Activated CD8-positive, alpha-beta T cell treated with anti-CD3 and anti-CD28 coated beads, Interleukin-2, amount 10 ng/mL, durations not matched to agents 7 days and 5 days (primary cell): ENCODE measurements at places on chromosomes 6 and 20. TPM values are rescaled to one million over a fixed set of nuclear protein-coding genes. Genes with fewer than 3 reads are reported as not detected.
A peak's percentile ranks its signal among the peaks of the same experiment; 100 is the strongest.

- peak overlapping the region; percentile 93 for H3K4me3 ChIP-seq
- peaks cover 43% of the 10 kb centered on the region for H3K36me3 ChIP-seq
- H3K4me1 ChIP-seq = peaks cover 65% of the 10 kb centered on the region
- peaks cover 10% of the 10 kb centered on the region for H3K27me3 ChIP-seq
- no peak for DNase-seq
- peak overlapping the region; percentile 96 for H3K27ac ChIP-seq
Measured at GRCh38 chr6:28400122-28400451, 540 bp upstream of the ZSCAN12 start.

DNA sequence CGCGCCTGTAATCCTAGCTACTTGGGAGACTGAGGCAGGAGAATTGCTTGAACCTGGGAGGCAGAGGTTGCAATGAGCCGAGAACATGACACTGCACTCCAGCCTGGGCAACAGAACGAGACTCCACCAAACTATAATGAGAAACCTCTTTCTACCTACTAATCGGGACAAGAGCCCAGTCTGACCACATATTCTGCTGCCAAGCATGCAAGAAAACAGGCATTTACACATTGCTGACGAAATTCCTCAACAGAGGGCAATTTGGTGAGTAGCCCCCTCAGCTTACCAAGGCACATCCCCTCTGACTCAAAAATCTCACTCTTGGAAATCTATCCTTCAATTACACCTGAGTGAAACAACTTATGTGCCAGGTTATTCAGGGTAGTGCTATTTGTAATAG lies 81.2 kb downstream of the SLC23A2 start:
- H3K27ac ChIP-seq = no peak overlapping the region
- H3K4me1 ChIP-seq = no peaks in the 10 kb centered on the region
- H3K27me3 ChIP-seq = no peaks in the 10 kb centered on the region
- no peak overlapping the region for H3K4me3 ChIP-seq

The CLVS2 gene
- total RNA-seq = not detected

The ADGRG6 gene
- total RNA-seq = 1.6 TPM

DNA sequence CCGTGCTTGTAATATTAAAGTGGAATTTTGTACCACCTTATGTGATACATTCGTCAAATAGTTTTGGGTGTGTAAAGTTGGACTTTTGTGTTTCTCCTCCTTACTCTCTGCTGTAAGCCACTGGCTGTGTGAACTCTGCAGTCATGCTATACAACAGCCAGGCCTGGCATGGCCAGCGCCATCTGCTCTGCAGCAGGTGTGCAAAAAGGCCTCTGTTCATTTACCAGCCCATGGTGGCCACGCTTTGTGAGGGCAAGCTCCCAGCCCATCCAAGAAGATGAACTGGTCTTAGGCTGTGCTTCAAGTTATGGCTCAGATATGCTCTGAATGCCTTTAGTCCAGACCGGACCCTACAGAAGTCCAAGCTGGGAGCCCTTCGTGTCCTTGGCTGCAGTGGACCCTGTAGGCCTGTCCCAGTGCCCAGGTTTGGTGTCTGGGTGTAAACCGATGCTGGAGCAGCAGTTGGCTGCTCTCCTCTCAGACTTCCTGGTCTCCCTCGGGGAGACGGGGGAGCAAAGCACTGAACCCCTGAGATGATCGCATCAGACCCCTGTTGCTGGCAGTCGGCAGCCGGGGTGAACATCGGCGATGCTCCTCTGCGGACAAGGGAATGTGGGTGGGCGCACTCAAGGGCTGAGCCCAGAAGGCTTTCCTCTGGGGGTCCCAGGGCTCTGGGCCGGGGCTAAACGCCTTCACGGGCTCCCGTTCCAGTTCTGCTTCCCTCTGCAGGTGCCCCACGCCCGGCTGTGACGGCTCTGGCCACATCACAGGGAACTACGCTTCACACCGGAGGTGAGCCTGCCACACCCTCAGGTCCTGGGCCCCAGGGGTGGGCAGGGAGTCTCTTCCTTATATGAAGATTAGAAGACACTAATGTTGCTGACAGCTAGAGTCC lies 28.6 kb upstream of the PCMTD2 start:
- H3K27me3 ChIP-seq = peaks cover 4% of the 10 kb centered on the region
- H3K4me1 ChIP-seq = peaks cover 3% of the 10 kb centered on the region
- H3K27ac ChIP-seq = no peak overlapping the region
- no peak overlapping the region for H3K4me3 ChIP-seq
- H3K36me3 ChIP-seq = no peaks in the 10 kb centered on the region

GRCh38 chr20:63262836-63263235 lies 8.6 kb upstream of the NKAIN4 start:
- H3K27ac ChIP-seq = no peak overlapping the region
- no peak for DNase-seq
- H3K4me3 ChIP-seq = no peak overlapping the region
- H3K36me3 ChIP-seq = no peaks in the 10 kb centered on the region
- H3K27me3 ChIP-seq = peaks cover 2% of the 10 kb centered on the region

GRCh38 chr6:161792851-161793493 lies 519.1 kb upstream of the AGPAT4 start:
- H3K36me3 ChIP-seq = no peaks in the 10 kb centered on the region
- no peaks in the 10 kb centered on the region for H3K4me1 ChIP-seq
- H3K27me3 ChIP-seq = no peaks in the 10 kb centered on the region

The HLA-DQB2 gene
- total RNA-seq = not detected

DNA sequence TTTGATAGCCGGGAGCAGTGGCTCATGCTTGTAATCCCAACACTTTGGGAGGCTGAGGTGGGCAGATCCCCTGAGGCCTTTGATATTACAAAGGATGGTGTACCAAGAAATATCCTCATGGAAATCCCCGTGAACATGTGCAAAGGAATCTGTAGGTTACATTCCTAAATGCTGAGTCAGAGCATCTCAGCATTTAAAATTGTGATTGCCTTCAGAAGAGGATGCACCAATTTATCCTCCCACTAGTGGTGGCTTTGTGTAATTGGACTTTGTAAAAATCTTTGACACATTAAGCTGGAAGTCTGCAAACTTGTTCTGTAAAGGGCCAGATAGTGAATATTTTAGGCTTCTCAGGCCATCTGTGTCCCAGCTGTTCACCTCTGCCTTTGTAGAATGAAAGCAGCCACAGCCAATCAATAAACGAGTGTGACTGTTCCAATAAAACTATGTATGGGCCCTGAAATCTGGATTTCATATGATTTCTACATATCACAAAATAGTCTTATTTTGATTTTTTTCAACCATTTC lies 11.8 kb downstream of the TMEM14B start:
- peaks cover 5% of the 10 kb centered on the region for H3K4me1 ChIP-seq
- peaks cover 63% of the 10 kb centered on the region for H3K36me3 ChIP-seq
- no peak for DNase-seq
- H3K27ac ChIP-seq = no peak overlapping the region
- H3K4me3 ChIP-seq = no peak overlapping the region

- H3K27me3 ChIP-seq = peaks cover 13% of the 10 kb centered on the region
- H3K27ac ChIP-seq = no peak overlapping the region
- DNase-seq = no peak
- no peaks in the 10 kb centered on the region for H3K36me3 ChIP-seq
Measured at GRCh38 chr6:24195836-24196597, 70.0 kb downstream of the NRSN1 start.

The SEMG1 gene
- not detected for total RNA-seq

DNA sequence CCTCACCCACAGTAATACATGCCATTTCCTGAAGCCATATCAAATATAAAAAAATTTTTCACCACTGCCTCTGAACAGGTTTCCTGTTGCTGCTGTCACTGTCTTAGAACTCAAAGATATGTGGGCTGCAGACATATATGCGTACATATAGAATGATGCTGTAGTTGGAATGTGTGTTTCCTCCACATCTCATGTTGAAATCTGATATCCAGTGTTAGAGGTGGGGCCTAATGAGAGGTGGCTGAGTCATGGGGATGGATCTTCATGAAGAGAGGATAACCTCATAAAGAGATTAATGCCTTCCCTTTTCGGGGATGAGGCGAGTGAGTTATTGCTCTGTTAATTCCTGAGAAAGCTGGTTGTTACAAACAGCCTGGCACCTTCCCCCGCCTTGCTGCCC lies 7.7 kb upstream of the SCP2D1 start:
- H3K4me3 ChIP-seq = no peak overlapping the region
- no peaks in the 10 kb centered on the region for H3K27me3 ChIP-seq
- no peak for DNase-seq

DNA sequence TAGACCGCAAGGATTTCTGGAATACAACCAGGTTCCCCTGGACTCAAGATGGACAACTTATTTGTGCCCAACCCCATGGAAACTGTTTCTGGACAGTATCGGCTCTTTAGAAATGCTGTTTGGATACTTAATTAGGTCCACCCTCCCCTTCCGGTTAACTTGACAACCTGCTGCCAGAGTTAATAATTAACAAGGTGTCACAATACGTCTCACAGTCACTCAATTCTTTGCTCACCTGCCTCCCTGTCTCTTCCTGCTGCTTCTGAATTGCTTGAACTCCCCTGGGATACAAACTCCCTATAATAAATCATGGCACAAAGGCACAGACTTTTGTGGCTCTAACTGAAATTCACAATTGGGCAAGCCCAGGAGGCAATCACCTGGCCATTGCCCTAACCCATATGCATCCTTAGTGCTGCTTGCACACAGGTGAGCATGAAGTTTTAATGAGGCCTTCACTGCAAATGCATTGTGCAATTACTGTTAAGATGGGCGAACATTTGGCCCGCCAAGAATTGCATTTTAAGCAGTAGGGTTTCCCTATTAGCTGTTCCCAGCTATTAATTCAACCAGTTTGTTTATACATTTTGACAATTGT lies 504.4 kb upstream of the NOX3 start:
- DNase-seq = no peak
- H3K4me3 ChIP-seq = no peak overlapping the region
- H3K36me3 ChIP-seq = no peaks in the 10 kb centered on the region
- H3K27me3 ChIP-seq = no peaks in the 10 kb centered on the region

GRCh38 chr20:45358282-45359068 lies 4.5 kb upstream of the SYS1 start:
- H3K36me3 ChIP-seq = no peaks in the 10 kb centered on the region
- DNase-seq = no peak
- no peak overlapping the region for H3K27ac ChIP-seq
- H3K27me3 ChIP-seq = no peaks in the 10 kb centered on the region
- peaks cover 68% of the 10 kb centered on the region for H3K4me1 ChIP-seq
- no peak overlapping the region for H3K4me3 ChIP-seq

DNA sequence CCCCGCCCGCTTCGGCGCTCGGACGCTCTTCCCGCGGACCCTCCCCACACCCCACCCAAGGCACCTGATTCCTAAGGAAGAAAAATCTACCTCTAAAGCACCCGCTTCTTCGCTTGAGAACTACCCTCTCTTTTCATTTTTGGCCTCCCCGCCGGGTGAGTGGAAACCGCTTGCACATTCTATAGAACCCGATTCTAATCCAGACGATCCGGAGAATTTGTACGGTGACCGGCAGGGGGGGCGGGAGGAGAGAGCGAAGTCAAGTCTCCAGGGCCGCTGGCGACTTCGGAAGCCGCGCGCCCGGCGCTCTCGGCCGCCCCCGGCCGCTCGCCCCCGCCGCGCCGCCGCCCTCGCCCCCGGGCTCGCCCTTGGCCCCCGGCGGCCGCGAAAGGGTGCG lies at the start of gene RBM24:
Gene RBM24 (plus strand): TSS at position 262 of the 397 bp plus-strand sequence. CDS start 221 bp downstream, outside the sequence.
- H3K4me3 ChIP-seq = peak within 1 kb of the TSS; percentile 62
- peak within 1 kb of the TSS; percentile 63 for H3K27ac ChIP-seq
- peaks cover 54% of the 10 kb centered on the region for H3K27me3 ChIP-seq
- H3K36me3 ChIP-seq = no peaks in the 10 kb centered on the region
- DNase-seq = peak; percentile 52

- no peak overlapping the region for H3K27ac ChIP-seq
- peaks cover 4% of the 10 kb centered on the region for H3K4me1 ChIP-seq
- peak; percentile 63 for DNase-seq
- no peaks in the 10 kb centered on the region for H3K36me3 ChIP-seq
- H3K27me3 ChIP-seq = peaks cover 12% of the 10 kb centered on the region
Measured at GRCh38 chr20:63183422-63184146, 32.3 kb downstream of the YTHDF1 start.

GRCh38 chr6:168136622-168137021 lies 57.6 kb upstream of the FRMD1 start:
- H3K27me3 ChIP-seq = peaks cover 20% of the 10 kb centered on the region
- DNase-seq = no peak
- H3K36me3 ChIP-seq = no peaks in the 10 kb centered on the region

The PROKR2 gene
- not detected for total RNA-seq

- peaks cover 3% of the 10 kb centered on the region for H3K4me1 ChIP-seq
- H3K4me3 ChIP-seq = no peak overlapping the region
- H3K27ac ChIP-seq = no peak overlapping the region
Measured at GRCh38 chr20:21182832-21183563, 57.1 kb downstream of the KIZ start.

GRCh38 chr6:3489027-3489757 lies 32.3 kb upstream of the SLC22A23 start:
- H3K4me1 ChIP-seq = no peaks in the 10 kb centered on the region
- no peak overlapping the region for H3K4me3 ChIP-seq
- H3K27me3 ChIP-seq = peaks cover 6% of the 10 kb centered on the region
- DNase-seq = no peak
- no peaks in the 10 kb centered on the region for H3K36me3 ChIP-seq
- H3K27ac ChIP-seq = no peak overlapping the region

The CD164 gene
- total RNA-seq = 249 TPM

DNA sequence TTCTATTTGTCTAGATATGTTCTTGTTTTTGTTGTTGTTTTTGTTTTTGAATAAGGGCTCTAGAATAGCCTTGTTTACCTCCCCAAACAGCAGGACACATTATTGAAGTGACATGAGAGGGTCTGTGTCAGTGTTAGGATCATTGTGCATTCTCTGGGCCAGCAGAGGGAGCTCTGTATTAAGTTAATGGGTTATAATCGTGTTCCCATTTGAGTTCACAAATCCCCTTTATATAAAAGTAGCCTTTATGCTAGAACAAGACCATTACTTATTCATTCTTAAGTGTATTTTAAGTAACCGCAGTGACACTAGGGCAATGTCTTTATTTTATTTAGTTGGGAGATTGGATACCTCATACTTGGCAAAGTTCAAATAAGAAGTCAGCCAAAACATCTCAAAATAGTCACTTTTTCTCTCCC lies 44.8 kb downstream of the STK4 start:
- H3K27ac ChIP-seq = no peak overlapping the region
- H3K4me3 ChIP-seq = no peak overlapping the region
- H3K36me3 ChIP-seq = peaks cover 63% of the 10 kb centered on the region

The NOX3 gene
- total RNA-seq = not detected

The TAF8 gene
- total RNA-seq = 44.1 TPM

GRCh38 chr6:80022803-80023202 lies 18.4 kb downstream of the TTK start:
- DNase-seq = no peak
- no peaks in the 10 kb centered on the region for H3K4me1 ChIP-seq
- H3K27ac ChIP-seq = no peak overlapping the region
- no peaks in the 10 kb centered on the region for H3K27me3 ChIP-seq
- H3K4me3 ChIP-seq = no peak overlapping the region

The VSX1 gene
- total RNA-seq = not detected

DNA sequence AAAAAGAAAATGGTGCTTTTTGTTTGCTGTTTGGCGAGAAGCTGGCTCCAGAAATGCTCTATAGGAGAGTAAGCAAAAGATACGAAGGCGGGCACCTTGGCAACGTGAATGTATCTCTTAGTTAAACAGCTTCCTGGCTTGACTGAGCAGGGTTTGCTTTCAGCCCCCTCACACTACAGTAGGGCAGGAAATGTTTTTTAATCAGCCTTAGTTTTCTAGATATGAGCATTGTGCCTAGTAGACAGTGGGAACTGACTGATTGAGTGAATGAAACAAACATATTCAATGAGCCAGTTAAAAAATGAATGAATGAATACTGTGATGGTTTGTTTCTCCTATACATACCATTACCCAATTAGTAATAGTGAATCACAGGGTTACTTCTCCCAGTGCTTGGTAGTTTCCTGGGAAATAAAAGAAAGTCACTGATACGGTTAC lies 19.9 kb downstream of the CAP2 start:
- no peaks in the 10 kb centered on the region for H3K36me3 ChIP-seq
- no peak overlapping the region for H3K27ac ChIP-seq
- H3K4me3 ChIP-seq = no peak overlapping the region

The BTN1A1 gene
- total RNA-seq = not detected
